ENCODE measurements at places on chromosomes 2 and 18. TPM values are rescaled to one million over a fixed set of nuclear protein-coding genes. Genes with fewer than 3 reads are reported as not detected.

DNA sequence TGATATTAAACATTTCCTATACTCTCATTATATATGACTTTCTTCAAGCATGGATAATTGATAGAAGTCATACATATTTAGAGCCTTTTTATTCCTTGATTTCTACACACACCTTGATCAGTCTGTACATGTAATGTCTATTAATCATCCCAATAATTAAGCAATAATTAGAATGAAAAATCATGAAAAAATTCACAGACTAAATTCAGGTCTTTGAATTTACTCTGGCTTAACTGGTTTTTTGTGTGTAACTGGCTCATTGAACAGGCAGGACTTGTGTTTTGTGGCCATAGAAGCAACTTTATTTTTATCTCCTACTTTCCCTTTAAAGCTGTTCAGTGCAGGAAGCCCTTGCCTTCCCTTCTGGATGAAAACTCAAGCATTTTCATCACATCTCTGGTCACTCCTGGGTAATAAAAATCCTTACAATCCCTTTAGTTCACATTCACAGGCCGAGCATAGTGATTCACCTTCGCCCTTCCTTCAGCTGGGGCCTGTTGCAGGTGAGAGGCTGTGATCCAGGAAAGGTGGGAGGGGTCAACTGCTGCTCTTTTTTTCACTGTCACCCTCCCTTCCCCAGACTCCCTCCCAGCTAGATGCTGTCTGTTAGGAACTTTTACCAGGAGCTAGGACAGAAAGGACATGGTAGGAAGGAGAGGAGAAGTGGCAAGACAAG, 58.0 kb upstream of the ITSN2 start:
- H3K4me1 ChIP-seq: no peaks in the 10 kb centered on the region
- H3K4me3 ChIP-seq: no peak overlapping the region
- DNase-seq: no peak
- H3K27me3 ChIP-seq: no peaks in the 10 kb centered on the region
- no peak overlapping the region for H3K27ac ChIP-seq
- no peaks in the 10 kb centered on the region for H3K36me3 ChIP-seq

DNA sequence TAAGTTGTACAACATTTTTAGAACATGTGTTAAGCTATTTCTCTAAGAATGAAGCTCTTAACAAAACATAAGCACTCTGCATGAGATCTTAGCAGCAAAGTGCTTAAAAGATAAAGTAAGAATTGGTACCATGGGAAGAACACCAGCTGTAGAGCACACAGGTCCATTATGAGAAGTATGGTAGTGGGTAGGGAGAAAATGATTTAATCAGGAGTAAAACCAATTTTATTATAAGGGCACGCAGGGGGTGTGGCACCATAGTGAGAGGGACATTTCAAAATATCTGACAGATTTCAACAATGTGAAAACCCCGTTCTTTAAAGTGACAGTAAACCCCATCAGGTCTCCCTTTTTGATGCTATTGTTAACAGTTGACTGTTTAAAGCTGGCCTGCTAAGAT, 492.9 kb downstream of the ARHGAP15 start:
- H3K4me3 ChIP-seq: no peak overlapping the region
- no peaks in the 10 kb centered on the region for H3K4me1 ChIP-seq
- no peaks in the 10 kb centered on the region for H3K27me3 ChIP-seq
- H3K27ac ChIP-seq: no peak overlapping the region
- no peaks in the 10 kb centered on the region for H3K36me3 ChIP-seq
- no peak for DNase-seq

DNA sequence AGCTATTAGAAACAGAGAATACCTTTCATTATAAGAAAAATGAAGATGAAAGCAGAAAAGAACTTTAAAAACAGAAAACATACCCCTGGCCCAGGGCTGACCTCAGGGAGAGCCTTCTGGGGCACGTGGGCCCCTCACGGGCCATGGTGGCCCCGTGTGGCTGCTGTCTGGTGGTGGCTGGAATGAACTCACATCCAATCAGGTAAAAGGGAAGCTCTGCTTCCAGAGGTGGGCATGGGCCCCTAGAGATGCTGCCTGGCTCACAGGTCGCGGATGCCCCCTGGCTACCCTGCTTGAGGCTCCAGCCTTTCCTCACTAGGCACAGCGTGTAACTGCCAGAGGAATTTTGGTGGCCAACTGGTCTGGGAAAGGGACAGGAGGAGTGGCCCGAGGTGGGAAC, 16.6 kb downstream of the SNORC start:
- no peaks in the 10 kb centered on the region for H3K36me3 ChIP-seq
- peaks cover 7% of the 10 kb centered on the region for H3K4me1 ChIP-seq
- H3K27ac ChIP-seq: no peak overlapping the region
- H3K27me3 ChIP-seq: no peaks in the 10 kb centered on the region

DNA sequence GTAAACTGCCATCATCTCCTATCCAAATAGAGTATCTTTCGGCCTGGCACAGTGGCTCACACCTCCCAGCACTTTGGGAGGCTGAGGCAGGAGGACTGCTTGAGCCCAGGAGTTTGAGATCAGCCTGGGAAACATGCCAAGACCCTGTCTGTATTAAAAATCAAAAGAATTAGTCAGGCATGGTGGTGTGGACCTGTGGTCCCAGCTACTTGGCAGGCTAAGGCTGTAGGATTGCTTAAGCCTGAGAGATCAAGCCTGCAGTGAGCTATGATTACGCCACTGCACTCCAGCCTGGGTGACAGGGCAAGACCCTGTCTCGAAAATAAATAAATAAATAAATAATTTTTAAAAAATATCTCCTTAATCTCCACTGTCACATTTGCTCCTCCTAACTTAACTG, 14.7 kb upstream of the ARPC2 start:
- no peaks in the 10 kb centered on the region for H3K4me1 ChIP-seq
- H3K27ac ChIP-seq: no peak overlapping the region
- no peak for DNase-seq
- H3K4me3 ChIP-seq: no peak overlapping the region
- H3K27me3 ChIP-seq: no peaks in the 10 kb centered on the region
- no peaks in the 10 kb centered on the region for H3K36me3 ChIP-seq

- no peak for DNase-seq
- H3K27me3 ChIP-seq: no peaks in the 10 kb centered on the region
- H3K4me3 ChIP-seq: no peak overlapping the region
- no peak overlapping the region for H3K27ac ChIP-seq
- H3K4me1 ChIP-seq: no peaks in the 10 kb centered on the region
These were observed 383.7 kb downstream of the XIRP2 start for GRCh38 chr2:167271932-167272331.

DNA sequence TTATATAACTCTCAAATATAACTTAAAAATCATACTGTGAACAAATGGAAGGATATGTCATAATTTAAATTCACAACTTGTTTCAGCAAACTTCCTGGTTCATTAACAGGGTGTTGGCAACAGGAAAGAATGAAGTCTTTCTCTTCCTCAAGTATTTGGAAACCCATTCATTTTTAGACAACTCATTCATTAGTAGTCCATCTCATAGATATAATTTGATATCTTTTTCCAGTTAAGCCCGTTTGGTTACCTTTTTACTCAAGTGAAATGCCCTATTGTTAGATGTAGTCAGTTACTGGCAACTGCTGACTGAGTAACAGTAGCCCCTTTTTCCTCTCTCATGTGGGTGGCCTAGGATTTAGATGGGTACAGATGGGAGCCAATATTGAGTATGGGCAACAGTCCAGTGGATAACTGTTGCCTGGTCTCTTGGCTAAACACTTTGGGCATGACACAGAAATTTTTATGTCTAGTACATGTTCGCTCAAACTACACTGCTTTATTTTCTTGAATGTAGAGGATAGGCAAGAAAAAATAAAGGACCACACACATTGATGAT, 4.6 kb upstream of the UGP2 start:
- DNase-seq: no peak
- no peaks in the 10 kb centered on the region for H3K36me3 ChIP-seq
- no peaks in the 10 kb centered on the region for H3K27me3 ChIP-seq
- no peak overlapping the region for H3K27ac ChIP-seq
- peak overlapping the region; percentile 0 for H3K4me3 ChIP-seq
- no peaks in the 10 kb centered on the region for H3K4me1 ChIP-seq

GRCh38 chr2:152544638-152545037, 172.6 kb downstream of the PRPF40A start:
- no peak for DNase-seq
- no peaks in the 10 kb centered on the region for H3K27me3 ChIP-seq
- H3K27ac ChIP-seq: peak overlapping the region; percentile 84

- no peak overlapping the region for H3K4me3 ChIP-seq
- no peaks in the 10 kb centered on the region for H3K4me1 ChIP-seq
- H3K36me3 ChIP-seq: no peaks in the 10 kb centered on the region
- no peaks in the 10 kb centered on the region for H3K27me3 ChIP-seq
- no peak overlapping the region for H3K27ac ChIP-seq
These were observed 1.4 kb downstream of the PSD4 start for GRCh38 chr2:113175042-113175628.

DNA sequence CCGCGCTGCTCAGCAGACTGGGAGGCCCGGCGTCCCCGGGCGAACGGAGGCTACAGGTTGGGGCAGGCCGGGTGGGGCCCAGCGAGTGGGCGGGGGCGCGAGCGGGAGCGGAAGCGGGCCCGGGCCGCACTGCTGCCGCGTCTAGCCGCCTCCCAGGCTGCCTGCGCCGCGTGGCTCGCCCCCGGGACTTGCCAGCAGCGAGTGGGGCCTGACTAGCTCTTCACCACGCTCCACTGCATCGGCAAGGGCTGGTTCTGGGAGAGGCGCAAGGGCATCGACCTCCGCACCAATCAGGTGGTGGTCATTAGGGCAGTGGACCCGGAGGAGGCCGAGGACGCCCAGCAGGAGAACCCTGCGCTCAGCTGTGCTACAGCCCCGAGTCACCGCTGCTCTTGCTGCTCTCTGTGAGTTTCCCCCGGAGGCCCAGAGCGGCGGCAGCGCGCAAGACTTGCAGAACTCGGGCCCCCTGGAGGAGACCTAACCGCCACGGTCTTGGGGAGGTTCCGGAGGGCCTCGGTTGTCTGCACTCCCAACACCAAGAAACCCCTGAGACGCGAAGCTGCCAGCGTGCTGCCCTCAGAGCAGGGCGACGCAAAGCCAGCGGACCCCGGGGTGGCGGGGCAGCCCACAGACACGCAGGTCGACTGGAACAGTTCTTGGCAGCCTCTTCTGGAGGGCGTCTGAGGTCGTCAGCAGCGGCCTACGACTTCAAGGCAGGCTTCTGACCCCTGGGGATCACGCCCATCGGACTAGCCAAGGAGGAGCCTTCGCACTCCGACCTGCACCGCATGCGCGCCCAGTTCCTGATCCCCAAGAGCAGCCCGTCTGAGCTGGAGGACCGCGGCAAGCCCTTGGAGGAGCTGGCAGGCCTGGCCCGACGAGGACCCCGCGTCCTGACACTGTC, 27.2 kb upstream of the PTPN2 start:
- peak; percentile 54 for DNase-seq
- peaks cover 35% of the 10 kb centered on the region for H3K27me3 ChIP-seq
- H3K27ac ChIP-seq: no peak overlapping the region
- no peaks in the 10 kb centered on the region for H3K4me1 ChIP-seq

DNA sequence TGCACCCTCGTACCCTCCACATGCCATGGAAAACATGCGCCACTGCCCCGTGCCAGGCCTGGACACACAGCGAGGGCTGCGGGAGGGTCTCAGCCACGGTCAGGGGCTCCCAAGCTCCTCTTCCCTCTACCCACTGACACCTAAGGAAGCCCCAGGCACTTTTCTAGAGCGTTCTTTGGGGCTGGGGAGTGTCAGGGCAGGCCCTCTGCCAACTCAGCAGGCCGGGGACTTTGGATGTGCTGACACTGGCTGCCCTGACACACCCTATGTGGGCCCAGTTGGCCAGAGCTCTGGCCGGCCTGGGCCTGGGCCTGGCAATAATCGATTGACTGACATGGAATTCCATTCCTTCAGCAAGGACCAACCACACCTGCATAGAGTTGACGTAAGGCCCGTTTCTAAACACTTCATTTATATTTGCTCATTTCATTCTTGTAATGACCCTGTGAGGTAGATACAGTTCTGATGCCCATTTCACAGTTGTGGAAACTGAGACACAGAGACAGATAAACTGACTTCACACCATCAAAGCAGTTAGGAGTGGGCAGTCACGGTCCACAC, 70.5 kb downstream of the ZFP36L2 start:
- no peak for DNase-seq
- H3K36me3 ChIP-seq: no peaks in the 10 kb centered on the region
- H3K4me1 ChIP-seq: peaks cover 28% of the 10 kb centered on the region
- no peaks in the 10 kb centered on the region for H3K27me3 ChIP-seq
- no peak overlapping the region for H3K27ac ChIP-seq

- H3K36me3 ChIP-seq: no peaks in the 10 kb centered on the region
- no peaks in the 10 kb centered on the region for H3K4me1 ChIP-seq
- H3K27ac ChIP-seq: no peak overlapping the region
- no peak overlapping the region for H3K4me3 ChIP-seq
- no peaks in the 10 kb centered on the region for H3K27me3 ChIP-seq
These were observed 42.6 kb upstream of the ASXL2 start for GRCh38 chr2:25920786-25921415.

- peaks cover 1% of the 10 kb centered on the region for H3K27me3 ChIP-seq
- no peak overlapping the region for H3K27ac ChIP-seq
- peaks cover 2% of the 10 kb centered on the region for H3K4me1 ChIP-seq
- H3K4me3 ChIP-seq: no peak overlapping the region
- no peak for DNase-seq
These were observed 5.0 kb downstream of the NTSR2 start for GRCh38 chr2:11665028-11665427.

DNA sequence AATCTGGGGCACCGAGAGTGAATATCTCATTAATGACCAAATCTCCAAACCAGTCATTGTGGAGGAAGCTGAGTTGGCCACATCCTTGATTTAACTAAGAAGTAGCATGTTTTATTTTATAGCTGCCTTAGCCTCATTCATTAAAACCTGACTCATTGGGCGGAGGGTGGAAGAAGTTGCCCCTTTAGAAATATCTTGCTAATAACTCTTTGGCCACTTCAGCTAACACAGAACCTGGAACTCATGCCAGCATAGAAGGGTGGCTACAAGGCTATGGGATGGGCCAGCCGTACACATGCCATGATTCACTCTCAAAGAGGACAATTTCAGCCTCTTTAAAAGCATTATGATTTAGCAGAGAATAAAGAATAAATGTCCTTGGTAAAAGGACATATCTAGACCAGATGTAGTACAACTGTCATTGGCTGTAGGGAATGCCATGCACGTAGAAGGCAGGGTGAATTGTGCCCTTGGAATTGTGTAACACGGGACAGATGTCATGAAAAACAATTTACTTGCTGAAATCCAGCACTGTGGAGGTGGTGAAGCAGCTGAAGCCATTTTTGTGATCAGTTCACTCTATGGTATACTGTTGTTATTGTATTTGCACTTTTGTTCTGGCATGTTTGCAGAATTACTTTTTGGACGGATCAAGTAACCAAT, 330.0 kb downstream of the PLCL1 start:
- DNase-seq: no peak
- no peaks in the 10 kb centered on the region for H3K27me3 ChIP-seq
- H3K27ac ChIP-seq: no peak overlapping the region
- H3K36me3 ChIP-seq: no peaks in the 10 kb centered on the region
- H3K4me3 ChIP-seq: no peak overlapping the region

MBP gene
- 85.8 TPM for total RNA-seq

RTP5 gene
- not detected for total RNA-seq

WDSUB1 gene
- 3.5 TPM for total RNA-seq

R3HDM1 gene
- 24.0 TPM for total RNA-seq

APOB gene
- 0.44 TPM for total RNA-seq

LNPK gene
- 55.3 TPM for total RNA-seq

B4GALT6 gene
- total RNA-seq: 8.5 TPM

NEB gene
- 2,020 TPM for total RNA-seq

SRD5A2 gene
- total RNA-seq: 0.15 TPM

IGFBP5 gene
- 341 TPM for total RNA-seq

LRP1B gene
- total RNA-seq: 1.5 TPM

TUBA3E gene
- not detected for total RNA-seq

SUMO1 gene
- 63.8 TPM for total RNA-seq
